ENCODE measurements at places on chromosomes 6 and 20.

GRCh38 chr6:37690964-37691735 is 6.5 kb downstream of the MDGA1 start:
- DNase-seq: no peak

- DNase-seq: no peak
These were observed 243.5 kb upstream of the PREP start for GRCh38 chr6:105646391-105646867.

DNA sequence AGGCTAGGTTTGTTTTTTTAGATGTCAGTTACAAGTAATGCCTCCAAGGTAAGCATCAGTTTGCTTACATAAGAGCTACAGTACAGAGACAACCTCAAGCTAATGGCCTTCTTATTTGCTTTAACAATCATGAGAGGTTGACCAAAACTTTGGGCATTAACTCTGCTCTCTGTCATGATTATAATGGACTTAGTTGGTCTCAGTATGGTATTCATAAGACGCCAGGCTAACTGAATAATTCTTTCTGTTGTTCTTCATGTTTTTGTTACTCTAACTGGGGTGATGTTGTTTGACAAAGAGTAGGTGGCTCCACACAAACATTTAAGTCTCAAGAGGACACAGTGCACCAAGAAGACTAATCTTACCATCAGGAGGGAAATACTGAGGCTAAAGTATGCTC is 9.8 kb downstream of the CST9 start:
- DNase-seq: no peak

- DNase-seq: no peak
These were observed 719.4 kb downstream of the EPM2A start for GRCh38 chr6:145015739-145016558.

- no peak for DNase-seq
These were observed 181.2 kb downstream of the ZDHHC14 start for GRCh38 chr6:157561929-157562810.

DNA sequence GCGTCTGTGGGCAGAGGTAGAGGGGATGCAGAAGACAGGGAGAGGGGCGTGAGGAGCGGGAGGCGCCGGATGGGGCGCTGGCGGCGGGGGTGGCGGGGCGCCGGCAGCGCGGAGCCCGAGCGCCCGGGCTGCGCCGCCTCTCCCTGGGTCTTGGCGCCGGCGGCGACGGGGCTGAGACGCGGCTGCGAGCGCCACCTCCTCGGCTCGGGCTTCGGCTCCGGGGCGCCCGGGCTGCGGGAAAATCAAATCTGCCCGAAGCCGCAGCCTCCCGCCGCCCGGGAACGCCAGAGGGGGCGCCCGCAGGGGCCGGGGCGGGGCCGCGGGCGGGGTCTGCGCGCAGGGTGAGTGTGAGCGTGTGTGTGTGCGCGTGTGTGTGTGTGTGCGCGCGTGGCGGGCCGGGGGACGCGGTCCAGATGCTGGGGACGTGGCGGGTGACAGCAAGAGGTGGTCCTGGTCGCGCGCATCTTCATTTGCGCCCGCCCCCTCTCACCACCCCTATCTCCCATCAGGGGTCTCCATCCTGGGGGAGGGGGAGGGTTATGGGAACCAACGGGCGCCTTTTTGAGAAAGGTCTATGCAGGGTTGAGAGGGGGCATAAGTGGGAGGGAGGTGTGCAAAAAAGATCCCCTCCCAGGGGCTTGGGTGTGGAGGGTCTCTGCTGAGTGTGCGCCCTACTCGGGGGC is 646 bp upstream of the CPNE5 start:
- no peak for DNase-seq

- no peak for DNase-seq
These were observed 34.1 kb upstream of the ID1 start for GRCh38 chr20:31570735-31571617.

DNA sequence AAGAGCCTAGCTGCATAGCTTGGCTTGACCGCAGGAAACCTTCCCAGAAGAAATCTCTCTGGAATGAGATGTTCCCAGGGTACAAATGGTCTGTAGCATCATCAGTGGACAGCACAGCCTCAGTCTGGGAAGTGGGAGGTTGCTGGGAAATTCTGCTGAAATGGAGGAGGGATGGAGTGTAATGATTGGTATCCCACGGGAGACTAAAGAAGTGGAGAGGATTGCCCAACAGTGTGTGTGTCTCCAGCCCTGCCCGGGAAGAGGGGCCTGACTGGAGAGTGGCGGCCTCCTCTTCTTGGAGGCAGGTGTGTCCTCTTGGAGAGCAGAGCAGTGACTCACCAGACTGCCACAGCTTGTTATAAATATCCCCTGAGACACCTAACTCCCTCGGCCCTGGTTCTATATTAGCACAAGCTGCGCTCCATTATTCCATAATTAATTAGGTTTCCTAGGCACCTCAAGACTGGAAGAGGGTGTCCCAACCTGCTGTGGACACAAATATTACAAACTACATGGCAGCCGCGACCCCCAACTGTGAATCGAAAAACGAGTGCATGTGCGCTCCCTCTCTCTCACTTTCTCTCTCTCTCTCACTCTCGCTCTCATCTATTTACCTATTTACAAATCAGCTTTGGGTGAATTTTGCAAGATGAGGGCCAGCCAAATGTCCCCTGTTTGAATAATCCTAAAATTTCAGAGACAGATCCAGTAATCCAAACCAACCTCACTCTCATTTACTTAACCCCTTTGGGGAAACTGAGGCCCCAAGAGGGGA is 68.8 kb downstream of the FGD2 start:
- DNase-seq: no peak

- DNase-seq: no peak
These were observed 43.2 kb upstream of the CTNNBL1 start for GRCh38 chr20:37650661-37651060.

DNA sequence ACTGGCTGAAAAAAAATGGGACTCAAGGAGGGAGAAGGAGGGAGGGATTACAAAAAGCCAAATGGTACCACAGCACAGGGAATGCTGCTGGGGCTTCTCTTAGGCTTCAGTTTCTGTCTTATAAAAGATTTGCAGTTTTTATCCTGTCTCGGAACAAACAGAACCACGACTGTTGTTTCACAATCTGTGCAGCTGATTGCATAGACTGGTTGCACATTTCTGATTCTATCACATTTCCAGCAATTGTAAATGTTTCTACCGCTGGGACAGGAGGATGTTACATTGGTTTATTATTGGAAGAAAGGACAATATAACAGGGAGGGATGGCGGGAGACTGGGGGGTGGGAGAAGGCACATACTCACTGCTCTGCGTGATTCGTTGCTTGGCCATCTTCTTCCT is 73.5 kb upstream of the ARID1B start:
- no peak for DNase-seq

GRCh38 chr20:10863337-10864060 is 189.7 kb upstream of the JAG1 start:
- DNase-seq: no peak

DNA sequence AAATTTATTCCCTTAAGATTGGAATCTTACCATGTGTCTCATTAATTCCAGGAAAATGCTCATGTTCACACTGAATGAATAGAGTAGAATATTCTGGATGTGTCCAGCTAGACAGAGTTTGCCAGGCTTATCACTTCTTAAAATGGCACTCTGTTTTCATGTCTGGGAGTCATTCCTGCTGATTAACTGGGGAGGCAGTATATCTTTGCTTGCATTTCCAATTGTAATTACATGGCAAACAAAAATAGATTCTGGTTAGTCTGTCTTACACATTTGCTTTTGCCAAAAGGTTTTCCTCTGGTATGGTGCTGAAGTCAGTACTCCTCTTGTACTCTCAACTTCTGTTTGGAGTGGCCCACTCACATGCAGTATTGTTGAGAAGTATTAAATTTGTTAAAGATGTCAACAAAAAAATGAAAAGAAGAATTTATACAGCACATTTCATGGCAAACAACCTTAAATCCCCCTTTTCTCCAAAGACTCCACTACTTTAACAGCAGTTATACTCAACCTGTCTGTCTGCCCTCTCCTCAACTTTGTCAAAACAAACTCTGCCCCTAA is 70.2 kb downstream of the TENT5A start:
- DNase-seq: no peak

DNA sequence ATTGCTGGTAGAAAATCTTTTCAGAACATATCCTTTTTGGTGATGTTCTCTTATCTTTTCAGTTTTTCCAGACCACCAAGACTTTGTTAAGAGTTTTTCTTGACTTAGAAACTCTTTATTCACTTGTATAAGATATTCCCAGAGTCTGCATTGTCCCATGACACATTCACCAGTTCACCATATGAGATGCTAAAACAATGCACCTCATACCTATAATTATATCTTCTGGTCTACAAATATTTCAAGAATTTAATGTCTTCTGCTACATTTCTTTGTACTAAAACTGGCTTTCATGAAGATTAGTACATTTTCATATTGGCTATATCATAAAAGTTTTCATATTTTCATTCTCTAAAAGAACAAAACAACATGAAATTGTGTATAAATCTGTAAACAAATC is 111.3 kb downstream of the ADGRG6 start:
- no peak for DNase-seq

GRCh38 chr6:108524528-108525248 is 36.0 kb upstream of the FOXO3 start:
- no peak for DNase-seq

DNA sequence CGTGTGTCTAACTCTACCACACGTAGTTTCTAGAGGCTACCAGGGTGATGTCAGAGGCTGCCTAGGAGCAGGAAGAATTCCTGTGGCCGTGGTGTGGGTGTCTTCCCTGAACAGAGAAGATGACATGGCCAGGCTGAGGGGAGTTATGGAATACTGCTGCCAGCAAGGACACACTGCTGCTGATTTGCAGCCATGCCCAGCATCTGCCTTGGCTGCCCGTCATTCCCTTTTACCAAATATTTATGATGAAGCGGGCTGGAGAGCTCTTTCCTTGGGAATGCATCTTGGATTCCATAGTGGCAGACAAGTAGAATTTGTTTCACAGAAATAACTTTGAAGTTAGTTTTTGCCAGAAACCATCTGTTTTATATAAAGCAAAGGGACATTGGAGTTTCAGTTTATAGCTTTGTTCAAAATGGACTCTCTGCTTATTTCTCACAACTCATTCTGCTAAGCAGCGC is 80.8 kb upstream of the VSTM2L start:
- no peak for DNase-seq

- no peak for DNase-seq
These were observed 1.1 kb upstream of the VARS2 start for GRCh38 chr6:30912746-30913520.

DNA sequence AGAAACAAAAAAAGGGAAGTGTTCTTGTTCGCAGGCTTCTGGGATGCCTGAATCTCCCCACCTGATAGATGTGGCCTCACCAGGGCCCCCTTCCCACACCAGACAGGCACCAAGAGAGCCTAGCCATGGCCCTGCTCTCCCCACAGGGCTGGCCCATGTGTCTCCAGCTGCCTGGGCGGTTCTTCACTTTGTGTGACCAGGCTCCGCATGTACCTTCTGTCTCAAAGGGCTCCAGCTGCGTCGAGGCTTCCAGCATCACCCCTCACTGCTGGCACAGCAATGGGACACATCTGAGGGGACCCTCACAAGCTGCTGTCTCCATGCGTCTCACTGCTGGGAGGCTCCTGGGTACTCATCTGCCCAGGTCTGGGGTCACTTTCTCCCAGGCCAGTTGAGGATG is 362.9 kb downstream of the ZFAND3 start:
- no peak for DNase-seq

DNA sequence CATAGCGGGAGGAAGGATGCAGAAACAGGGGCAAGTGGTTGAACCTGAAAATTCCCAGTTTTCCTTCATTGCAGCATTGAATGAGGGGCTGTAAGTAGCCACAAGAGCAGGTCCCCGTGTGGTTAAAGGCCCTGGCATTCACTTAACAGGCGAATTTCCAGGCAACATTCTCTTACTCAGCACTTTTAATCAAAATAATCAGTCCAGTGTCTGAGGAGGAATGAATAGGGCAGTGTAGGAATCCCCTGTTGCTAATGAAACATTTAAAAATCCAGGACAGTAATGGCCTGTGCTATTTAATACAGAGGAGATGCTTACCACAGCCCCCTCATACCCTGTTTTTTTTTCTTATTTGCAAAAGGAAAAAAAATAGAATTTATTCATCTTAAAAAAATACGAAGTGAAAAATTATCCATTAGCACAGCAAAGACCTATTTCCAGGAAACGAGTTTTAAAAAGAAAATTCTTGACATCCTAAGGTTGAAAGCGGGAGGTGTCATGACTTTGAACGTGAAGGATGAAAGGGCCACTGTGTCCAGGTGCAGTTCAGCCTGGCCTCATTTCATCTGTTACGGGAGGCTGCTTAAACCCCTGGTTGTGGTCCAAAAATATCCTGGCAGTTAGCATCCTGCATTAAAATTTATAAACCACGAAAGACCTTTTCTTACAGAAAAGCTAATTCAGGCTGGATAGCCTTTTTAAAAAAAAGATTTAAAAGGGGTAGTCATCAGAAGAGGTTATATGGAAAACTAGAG is 20.2 kb downstream of the MYLK4 start:
- no peak for DNase-seq

DNA sequence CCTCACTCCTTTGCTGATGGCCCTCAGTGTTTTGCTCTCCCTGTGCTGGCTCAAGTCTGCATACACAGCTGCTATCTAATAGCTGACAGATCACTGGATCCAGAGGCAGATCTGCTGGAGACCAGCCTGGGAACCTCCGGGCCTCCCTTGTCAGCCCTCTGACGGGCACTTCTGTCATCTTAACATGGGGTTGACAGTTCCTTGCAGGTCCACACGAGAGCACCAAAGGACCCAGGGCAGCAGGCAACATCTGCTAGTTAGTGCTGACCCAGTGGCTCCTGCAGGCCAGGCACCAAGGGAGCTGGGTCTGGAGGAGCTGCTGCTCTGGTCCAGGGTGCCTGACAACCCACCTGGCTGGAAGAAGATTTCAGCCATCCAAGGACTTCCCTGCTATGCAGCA is 208.1 kb downstream of the UST start:
- DNase-seq: no peak

DNA sequence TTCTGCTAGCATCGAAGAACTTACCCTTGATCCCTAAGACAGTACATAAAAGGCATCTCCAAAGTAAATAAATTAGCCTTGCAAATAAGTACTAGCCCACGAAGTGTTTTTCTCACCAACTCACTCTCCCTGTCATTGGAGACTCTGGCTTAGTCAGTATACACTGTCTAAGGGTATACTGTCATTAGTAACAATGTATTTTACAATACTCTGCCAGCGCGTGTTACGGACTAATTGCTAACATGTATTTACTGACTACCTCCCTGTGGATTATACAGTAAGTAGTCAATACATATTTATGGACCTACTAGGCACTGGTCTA is 72.1 kb downstream of the NFATC2 start:
- no peak for DNase-seq

DNA sequence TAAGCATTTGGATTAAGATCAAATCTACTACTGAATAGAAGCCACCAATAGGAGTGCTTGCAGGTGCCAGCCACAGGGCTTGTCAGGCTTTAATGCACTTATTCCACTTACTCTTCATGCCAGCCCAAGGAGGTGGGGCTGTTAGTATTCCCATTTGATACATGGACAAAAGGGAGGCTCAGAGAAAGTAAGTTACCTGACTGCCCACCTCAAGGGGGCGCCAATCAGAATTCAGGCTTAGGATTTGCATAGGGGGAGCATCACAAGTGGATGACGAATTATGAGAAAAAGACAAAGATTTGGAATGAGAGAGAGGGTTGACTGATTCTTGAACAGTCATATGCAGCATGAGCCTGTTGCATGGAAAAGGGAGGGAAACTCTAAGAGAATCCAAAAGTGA is 188.4 kb upstream of the TSHZ2 start:
- DNase-seq: no peak

All from activated CD8-positive, alpha-beta memory T cell treated with anti-CD3 and anti-CD28 coated beads for 48 hours (primary cell).